D721Med (cell line): ENCODE measurements at places on chromosomes 2 and 18.

DNA sequence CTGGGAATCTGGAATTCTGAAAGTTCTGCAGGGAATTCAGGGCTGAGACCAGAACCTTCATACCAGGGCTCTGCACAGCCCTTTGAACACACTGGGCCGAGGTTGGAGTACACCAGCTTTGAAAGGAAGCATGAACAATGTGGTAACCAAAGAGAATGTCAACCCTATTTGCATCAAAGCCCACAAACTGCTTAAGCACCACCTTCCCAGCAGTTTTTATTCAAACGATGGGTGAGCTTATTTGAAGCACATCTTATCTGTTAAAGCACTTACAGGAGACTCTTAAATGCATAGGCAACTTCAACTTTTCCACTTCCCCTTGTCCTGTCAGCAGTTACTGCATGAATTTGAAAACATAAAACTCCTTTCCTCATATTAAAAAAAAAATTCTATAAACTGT is 96.6 kb downstream of the TXNL1 start:
- DNase-seq, result no peak

- no peak for DNase-seq
These were observed 182.3 kb downstream of the FTCDNL1 start for GRCh38 chr2:199668645-199669044.

- DNase-seq, result no peak
These were observed 83.7 kb upstream of the RBM44 start for GRCh38 chr2:237714690-237715458.

- DNase-seq, result no peak
These were observed 1.4 kb upstream of the CD226 start for GRCh38 chr18:69948919-69949537.

- no peak for DNase-seq
These were observed 5.3 kb upstream of the DCTN1 start for GRCh38 chr2:74385396-74385795.
